Astrocyte (in vitro differentiated cells and primary cell): ENCODE measurements at places on chromosomes 7 and 10. TPM values are rescaled to one million over a fixed set of nuclear protein-coding genes. Genes with fewer than 3 reads are reported as not detected.
A peak's percentile ranks its signal among the peaks of the same experiment; 100 is the strongest.

SPDYE8 gene
- not detected in 2 replicates for total RNA-seq

DNA sequence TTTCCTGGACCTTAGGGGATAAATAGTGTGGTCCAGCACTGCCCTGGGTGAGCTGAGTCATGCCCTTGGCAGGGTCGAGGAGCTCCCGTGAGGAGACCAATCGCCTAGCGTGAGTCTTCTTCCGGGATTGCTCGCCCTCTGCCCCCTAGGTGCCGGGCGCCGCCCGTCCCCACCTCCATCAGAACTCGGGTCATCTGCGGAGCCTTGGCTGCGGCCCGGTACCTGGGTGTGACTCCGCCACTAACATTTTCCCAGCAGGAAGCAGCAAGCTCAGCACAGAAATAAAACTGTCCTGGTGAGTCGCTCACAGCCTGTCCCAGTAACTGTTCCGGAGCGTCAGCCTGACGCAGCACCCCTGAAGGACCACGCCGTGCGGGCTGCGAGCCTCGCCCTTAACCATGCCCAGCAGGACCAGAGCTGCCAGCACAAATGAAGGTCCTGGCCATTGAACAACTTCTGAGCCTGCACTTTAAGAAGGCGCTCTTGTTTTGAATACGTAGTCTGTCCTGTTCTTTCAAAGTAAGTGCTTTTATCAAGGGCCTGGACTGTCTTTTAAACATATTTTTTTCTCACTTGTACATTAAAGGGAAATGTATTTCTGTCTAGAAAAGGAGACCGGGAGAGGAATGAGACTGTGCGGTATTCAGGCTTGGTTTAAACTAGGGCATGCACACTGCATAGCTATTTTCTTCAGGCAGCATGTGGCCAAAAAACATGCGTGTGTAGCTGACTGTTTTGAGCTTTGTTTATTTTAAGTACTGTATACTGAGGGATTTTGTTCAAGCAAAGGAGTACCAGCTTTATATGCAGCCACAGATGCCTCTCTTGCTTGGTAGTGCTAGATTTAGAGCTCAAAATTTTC is 136.7 kb downstream of the HECW1 start:
- H3K36me3 ChIP-seq = no peaks in the 10 kb centered on the region
- DNase-seq = peak; percentile 50
- peak overlapping the region; percentile 21 for H3K27ac ChIP-seq
- H3K27me3 ChIP-seq = no peaks in the 10 kb centered on the region
- H3K4me1 ChIP-seq = peaks cover 5% of the 10 kb centered on the region
- peak overlapping the region; percentile 40 for H3K4me3 ChIP-seq

DNA sequence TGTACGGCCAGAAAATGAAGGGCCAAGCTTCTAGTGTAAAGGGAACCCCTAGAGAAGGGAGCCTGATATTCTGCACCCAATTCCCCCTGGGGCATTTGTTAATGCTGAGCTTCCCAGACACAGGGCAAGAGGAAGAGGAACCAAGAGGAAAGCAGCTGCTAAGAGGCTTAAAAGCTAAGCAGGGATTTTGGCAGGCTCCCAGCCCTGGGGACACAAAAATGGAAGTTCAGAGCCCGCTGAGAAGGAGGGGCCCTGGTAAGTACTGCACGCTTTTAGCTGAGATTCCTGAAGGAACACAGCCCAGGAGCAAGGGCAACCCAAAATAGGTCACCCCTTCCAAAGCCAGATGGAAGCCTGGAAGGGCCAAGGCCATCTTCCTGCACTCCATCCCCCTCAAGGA is 387.3 kb upstream of the MGMT start:
- no peak for DNase-seq
- no peaks in the 10 kb centered on the region for H3K4me1 ChIP-seq
- no peak overlapping the region for H3K27ac ChIP-seq
- H3K27me3 ChIP-seq = no peaks in the 10 kb centered on the region
- H3K36me3 ChIP-seq = no peaks in the 10 kb centered on the region
- no peak overlapping the region for H3K4me3 ChIP-seq

- no peak overlapping the region for H3K4me3 ChIP-seq
- H3K36me3 ChIP-seq = no peaks in the 10 kb centered on the region
- no peak for DNase-seq
- no peaks in the 10 kb centered on the region for H3K4me1 ChIP-seq
Measured at GRCh38 chr10:99809931-99810615, 27.6 kb downstream of the ABCC2 start.

GRCh38 chr10:1524540-1524939 is 212.8 kb downstream of the ADARB2 start:
- no peak overlapping the region for H3K4me3 ChIP-seq
- H3K27me3 ChIP-seq = no peaks in the 10 kb centered on the region
- H3K36me3 ChIP-seq = no peaks in the 10 kb centered on the region
- no peaks in the 10 kb centered on the region for H3K4me1 ChIP-seq

DNA sequence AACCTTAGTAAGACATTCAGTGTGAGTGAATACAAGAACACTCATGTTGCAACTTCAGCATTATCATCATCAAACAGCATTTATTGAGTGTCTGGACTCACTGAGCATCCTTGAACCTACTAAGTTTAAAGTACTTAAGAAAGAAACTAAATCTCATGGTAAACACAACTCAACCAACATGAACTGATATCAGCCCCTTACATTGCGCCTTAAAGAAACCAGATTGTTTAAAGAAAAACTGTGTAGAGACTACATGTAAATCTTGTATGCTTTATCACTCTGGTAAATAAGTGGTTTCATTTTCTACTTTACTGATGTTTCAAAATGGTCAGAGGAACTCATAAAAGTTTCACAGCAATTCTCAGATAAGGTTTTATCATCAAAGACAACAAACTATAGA is 157.5 kb upstream of the FERD3L start:
- H3K4me3 ChIP-seq = no peak overlapping the region
- no peaks in the 10 kb centered on the region for H3K4me1 ChIP-seq
- H3K36me3 ChIP-seq = no peaks in the 10 kb centered on the region
- no peak for DNase-seq

- no peaks in the 10 kb centered on the region for H3K36me3 ChIP-seq
- no peak overlapping the region for H3K4me3 ChIP-seq
- H3K27me3 ChIP-seq = no peaks in the 10 kb centered on the region
- no peak overlapping the region for H3K27ac ChIP-seq
- peak; percentile 33 for DNase-seq
Measured at GRCh38 chr7:79176859-79177477, 276.5 kb downstream of the MAGI2 start.

- H3K27ac ChIP-seq = no peak overlapping the region
- DNase-seq = peak; percentile 89
- H3K4me3 ChIP-seq = no peak overlapping the region
- no peaks in the 10 kb centered on the region for H3K36me3 ChIP-seq
Measured at GRCh38 chr10:75542906-75543305, 111.5 kb downstream of the LRMDA start.

DNA sequence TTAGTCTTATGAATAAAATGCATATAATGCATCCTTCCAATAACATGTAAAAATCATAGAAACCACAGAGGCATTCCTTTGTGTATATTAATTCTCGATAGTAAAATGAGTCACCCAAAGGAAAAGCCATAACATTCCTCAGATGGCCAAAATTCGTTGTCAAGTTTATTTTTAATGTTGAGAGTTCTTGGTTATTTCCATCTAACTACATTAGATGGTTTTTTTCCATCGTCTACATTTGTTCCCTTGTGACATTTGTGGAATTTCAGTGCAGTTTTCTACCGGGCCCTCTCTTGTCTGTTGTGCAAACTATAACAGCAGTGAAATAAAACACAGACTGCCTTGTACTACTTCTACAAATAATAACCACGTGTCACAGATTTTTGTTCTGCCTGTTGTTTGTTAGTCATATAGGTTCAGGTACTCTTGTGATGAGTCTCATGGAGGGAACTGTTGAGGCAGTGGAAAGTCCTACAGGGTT is 54.7 kb upstream of the CCAR1 start:
- no peaks in the 10 kb centered on the region for H3K27me3 ChIP-seq
- DNase-seq = peak; percentile 93
- H3K27ac ChIP-seq = peak overlapping the region; percentile 86
- H3K4me3 ChIP-seq = no peak overlapping the region
- H3K4me1 ChIP-seq = peaks cover 14% of the 10 kb centered on the region
- no peaks in the 10 kb centered on the region for H3K36me3 ChIP-seq

EGFR gene
- total RNA-seq = 22.0 and 27.3 TPM in 2 replicates

GRCh38 chr10:119655566-119656001 is 4.4 kb downstream of the BAG3 start:
- H3K36me3 ChIP-seq = peaks cover 3% of the 10 kb centered on the region
- H3K4me1 ChIP-seq = peaks cover 72% of the 10 kb centered on the region
- no peaks in the 10 kb centered on the region for H3K27me3 ChIP-seq
- DNase-seq = peak; percentile 83
- H3K4me3 ChIP-seq = peak overlapping the region; percentile 32

GRCh38 chr10:16644146-16644545 is 122.5 kb upstream of the C1QL3 start:
- H3K27ac ChIP-seq = no peak overlapping the region
- no peaks in the 10 kb centered on the region for H3K27me3 ChIP-seq
- no peak overlapping the region for H3K4me3 ChIP-seq
- peaks cover 16% of the 10 kb centered on the region for H3K4me1 ChIP-seq

OPN4 gene
- not detected in 2 replicates for total RNA-seq

DNA sequence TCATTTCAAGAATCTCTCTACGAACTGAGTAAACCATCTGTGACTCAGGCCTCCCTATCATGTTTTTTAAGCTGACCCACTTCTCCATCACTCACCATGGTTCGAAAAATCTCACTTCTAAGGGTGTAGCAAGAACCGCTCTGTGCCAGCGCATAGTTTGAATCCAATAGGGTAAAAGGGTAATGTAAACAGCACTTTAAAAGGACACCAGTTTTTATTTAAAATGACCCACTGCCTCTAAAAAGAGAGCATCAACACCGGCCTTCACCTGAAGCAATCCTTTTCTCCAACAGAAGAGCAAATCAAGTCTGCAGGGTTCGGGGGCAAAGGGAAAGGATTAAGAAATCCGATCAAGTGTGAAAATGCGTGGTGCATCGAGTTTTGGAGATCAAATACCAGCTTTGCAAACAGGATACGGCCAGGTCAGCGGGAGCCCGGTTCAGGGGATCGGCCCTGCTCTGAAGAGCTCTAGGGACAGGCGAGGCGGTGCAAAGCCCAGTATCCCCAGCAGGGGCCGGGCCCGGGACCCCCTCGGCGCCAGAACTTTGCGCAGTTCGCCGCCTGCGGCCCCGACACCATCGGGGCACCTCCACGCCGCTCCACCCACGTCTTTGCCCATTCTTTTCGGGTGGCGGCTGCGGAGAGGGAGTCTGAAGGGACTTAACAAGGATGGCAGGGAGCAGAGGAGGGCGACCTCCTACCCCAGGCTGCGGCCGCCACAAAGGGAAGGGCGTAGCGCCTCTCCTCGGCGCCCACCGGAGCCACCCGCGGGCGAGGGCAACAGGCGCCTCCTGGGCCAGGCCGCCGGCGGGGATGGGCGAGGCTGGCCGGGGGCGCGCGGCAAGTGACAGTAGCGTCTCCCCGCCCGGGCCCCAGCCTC is 842 bp downstream of the NMT2 start:
- no peaks in the 10 kb centered on the region for H3K36me3 ChIP-seq
- peak overlapping the region; percentile 82 for H3K4me3 ChIP-seq
- H3K27me3 ChIP-seq = no peaks in the 10 kb centered on the region
- peak; percentile 44 for DNase-seq
- H3K4me1 ChIP-seq = peaks cover 13% of the 10 kb centered on the region

DNA sequence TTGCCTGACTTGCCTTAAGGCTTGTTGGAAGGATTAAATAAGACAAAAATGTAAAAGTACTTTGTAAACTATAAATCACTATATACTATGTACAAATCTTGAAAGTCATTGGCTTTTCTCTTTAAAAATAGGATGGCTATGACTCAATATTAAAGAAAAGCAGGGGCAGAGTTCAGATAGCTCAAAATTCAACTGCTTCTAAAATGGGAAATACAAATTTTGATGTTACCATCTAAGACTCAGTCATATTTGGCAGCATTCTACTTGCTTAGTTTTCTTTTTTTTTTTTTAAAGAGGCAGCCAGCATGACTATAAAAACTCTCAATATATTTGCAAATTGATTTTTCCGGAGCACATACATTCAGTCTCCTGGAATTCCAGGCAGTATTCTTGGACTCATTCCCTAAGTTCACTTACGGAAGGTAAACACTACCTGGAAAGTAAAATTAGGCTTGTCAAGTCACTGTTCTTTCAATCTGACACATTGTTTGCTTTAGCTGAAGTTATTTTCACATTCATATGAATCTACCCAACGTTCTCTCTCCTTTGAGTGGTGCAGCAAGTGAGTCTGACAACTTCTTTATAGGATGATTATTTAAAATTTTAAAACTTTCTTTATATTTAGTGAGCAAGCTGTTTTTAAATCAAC is 133.8 kb upstream of the CCDC6 start:
- no peak overlapping the region for H3K27ac ChIP-seq
- no peaks in the 10 kb centered on the region for H3K27me3 ChIP-seq
- H3K4me1 ChIP-seq = no peaks in the 10 kb centered on the region
- DNase-seq = no peak
- no peak overlapping the region for H3K4me3 ChIP-seq

DNA sequence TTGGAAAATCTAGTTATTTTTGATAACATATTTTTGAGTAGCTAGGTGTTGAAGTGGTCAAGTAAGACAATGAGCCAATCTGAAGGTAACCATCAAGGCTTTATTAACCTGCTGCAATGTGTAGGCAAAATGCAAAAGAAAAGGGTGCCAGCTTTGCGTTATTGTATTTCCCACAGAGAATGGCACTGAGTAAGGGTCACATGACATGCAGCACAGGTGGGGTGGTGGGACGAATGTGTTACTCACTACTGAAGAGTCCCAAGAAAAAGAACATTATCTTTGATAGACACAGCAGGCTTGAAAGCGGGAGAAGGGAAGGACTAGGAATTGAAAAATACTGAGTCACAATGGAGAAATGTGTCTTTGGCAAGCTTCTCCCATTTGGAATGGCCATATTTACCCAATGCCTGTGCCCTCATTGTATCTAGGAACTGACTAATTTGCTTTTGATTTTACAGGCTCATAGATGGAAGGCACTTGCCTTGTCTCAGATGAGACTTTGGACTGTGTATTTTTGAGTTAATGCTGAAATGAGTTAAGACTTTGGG is 898.6 kb upstream of the POT1 start:
- H3K4me3 ChIP-seq = no peak overlapping the region
- no peak overlapping the region for H3K27ac ChIP-seq
- DNase-seq = peak; percentile 26
- H3K36me3 ChIP-seq = no peaks in the 10 kb centered on the region

DNA sequence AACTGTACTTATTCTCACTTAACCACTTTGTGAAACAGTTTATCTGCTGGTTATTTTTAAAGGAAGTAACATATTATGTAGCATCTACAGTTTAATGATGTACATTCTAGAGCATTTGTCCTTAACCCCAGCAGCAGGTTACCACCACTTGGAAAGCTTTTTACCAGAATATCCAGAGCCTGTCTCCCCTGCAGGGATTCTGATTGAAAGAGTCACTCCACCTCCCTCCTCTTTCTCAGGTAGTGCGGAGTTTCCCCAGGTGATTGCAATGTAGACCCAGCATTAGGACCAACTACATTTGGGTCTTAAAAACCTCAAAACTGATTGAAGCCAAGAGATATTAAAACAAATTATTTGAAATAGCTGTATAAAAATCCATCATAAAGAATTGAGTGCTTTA is 53.1 kb downstream of the NRG3 start:
- DNase-seq = no peak
- H3K36me3 ChIP-seq = no peaks in the 10 kb centered on the region
- H3K27me3 ChIP-seq = no peaks in the 10 kb centered on the region
- H3K4me1 ChIP-seq = no peaks in the 10 kb centered on the region

GRCh38 chr10:71740069-71740653 is 20.6 kb upstream of the C10orf105 start:
- H3K4me1 ChIP-seq = no peaks in the 10 kb centered on the region
- H3K27ac ChIP-seq = no peak overlapping the region
- no peak overlapping the region for H3K4me3 ChIP-seq
- peak; percentile 26 for DNase-seq

SPDYE5 gene
- not detected in 2 replicates for total RNA-seq

MKX gene
- 3.5 and 3.9 TPM in 2 replicates for total RNA-seq

GHITM gene
- total RNA-seq = 128 and 143 TPM in 2 replicates
